ENCODE measurements at places on chromosomes 3 and 15. TPM values are rescaled to one million over a fixed set of nuclear protein-coding genes. Genes with fewer than 3 reads are reported as not detected.

Gene DNASE1L3
- total RNA-seq: not detected

Gene NRROS
- total RNA-seq: 0.72 TPM

Gene GUCA1C
- not detected for total RNA-seq

Gene GRAMD2A
- total RNA-seq: not detected

Gene GADL1
- total RNA-seq: not detected

Gene ANKUB1
- not detected for total RNA-seq
